Osteocyte (in vitro differentiated cells): ENCODE measurements at places on chromosomes 7 and 10. TPM values are rescaled to one million over a fixed set of nuclear protein-coding genes. Genes with fewer than 3 reads are reported as not detected.

DNA sequence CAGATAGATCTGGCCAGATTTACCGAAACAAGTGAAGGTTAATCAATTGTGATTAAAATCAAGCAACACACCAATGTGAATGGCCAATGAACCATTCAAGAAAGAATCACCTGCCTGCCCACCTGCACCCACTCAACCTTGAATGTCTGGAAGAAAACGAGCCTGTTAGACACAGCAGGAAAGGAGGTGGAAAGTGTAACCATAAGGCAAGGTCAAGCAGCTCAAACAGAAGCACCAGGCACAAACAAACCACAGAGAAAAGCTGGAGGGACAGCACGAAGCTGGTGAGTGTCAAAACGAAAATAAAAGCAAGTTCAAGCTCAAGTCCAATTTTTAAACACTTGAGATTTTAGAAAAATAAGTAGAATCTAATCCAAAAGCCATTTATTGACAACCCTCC lies 64.9 kb downstream of the STEAP1B start:
- H3K36me3 ChIP-seq, result no peaks in the 10 kb centered on the region
- H3K4me3 ChIP-seq, result no peak overlapping the region
- H3K4me1 ChIP-seq, result peaks cover 3% of the 10 kb centered on the region
- no peak overlapping the region for H3K27ac ChIP-seq

GRCh38 chr10:128080231-128080630 lies 46.0 kb downstream of the MKI67 start:
- DNase-seq, result no peak
- no peak overlapping the region for H3K4me3 ChIP-seq
- no peak overlapping the region for H3K27ac ChIP-seq
- H3K27me3 ChIP-seq, result peaks cover 23% of the 10 kb centered on the region

DNA sequence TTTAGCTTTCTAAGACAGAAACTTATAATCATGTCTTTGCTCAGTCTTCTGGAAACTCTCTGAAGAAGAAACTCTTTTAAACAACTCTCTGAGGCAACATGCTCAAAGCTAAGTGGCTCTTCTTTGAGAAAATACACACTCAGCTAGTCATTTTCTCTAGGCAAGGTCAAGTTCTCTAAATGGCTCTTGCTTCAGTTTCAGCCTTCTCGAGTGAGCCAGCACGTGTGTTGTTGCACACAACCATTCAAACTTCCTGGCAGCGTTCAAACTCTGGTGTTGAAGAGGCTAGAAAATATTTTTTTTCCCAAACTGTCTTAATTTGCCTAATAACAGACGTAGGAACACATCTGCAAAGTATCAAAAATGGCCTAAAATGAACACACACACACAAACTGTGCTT lies 129.1 kb downstream of the THSD7A start:
- peaks cover 25% of the 10 kb centered on the region for H3K4me1 ChIP-seq
- H3K4me3 ChIP-seq, result no peak overlapping the region
- no peaks in the 10 kb centered on the region for H3K27me3 ChIP-seq
- H3K36me3 ChIP-seq, result peaks cover 2% of the 10 kb centered on the region

BMPR1A gene
- 75.5 and 79.6 TPM in 2 replicates for total RNA-seq

DNA sequence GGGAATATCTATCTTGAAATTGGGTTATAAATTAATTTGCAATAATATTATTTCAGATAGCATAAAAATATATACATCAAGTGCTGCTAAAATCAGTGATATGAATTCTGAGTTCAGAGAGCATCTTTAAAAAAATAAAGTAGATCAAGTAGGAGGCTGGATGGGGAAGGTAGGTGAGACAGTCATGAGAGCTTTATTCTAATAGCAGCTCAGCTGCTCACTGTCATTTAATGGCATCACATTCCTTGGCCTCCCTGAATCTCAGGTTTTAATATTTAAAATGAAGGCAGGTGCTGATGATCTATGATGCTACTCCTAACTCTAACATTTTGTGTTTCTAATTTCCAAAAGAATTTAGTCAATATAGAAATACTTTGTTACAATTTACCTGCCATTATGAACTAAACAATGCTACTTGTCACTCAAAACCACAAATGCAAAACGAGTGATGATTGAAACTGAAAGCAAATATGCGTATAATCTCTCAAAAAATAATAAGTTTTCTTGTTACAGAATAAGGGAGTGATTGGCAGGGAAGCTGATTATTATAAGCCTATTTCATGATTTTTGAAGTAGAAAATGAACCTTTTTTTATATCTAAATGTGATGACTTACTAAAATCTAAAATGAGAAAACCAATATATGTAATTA lies 147.6 kb upstream of the CSTF2T start:
- H3K27ac ChIP-seq, result no peak overlapping the region
- no peak for DNase-seq
- H3K4me3 ChIP-seq, result no peak overlapping the region
- no peaks in the 10 kb centered on the region for H3K36me3 ChIP-seq
- no peaks in the 10 kb centered on the region for H3K4me1 ChIP-seq

DNA sequence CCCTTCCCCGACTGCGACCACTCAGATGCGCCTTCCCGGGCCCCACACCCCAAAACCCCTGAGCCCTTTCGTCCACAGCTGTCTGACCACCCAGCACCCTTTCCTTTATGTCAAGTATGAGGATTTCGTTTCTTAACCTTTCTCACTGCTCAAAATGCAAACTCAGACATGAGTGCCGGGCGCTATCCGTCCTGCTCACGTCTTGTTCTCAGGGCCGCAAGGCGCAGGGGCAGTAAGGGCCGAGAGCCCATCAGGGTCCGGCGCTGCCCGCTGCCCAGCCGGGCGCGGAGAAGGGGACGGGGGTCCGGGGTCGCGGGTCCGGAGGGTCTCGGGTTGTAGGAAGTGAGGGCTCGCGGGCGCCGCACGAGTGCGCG lies 670 bp upstream of the RBM33 start:
- no peaks in the 10 kb centered on the region for H3K27me3 ChIP-seq
- H3K27ac ChIP-seq, result peak overlapping the region; percentile 90
- no peak for DNase-seq
- peak overlapping the region; percentile 94 for H3K4me3 ChIP-seq
- H3K36me3 ChIP-seq, result peaks cover 52% of the 10 kb centered on the region

MBL2 gene
- not detected in 2 replicates for total RNA-seq

- no peaks in the 10 kb centered on the region for H3K4me1 ChIP-seq
- H3K27me3 ChIP-seq, result peaks cover 4% of the 10 kb centered on the region
- DNase-seq, result no peak
- no peaks in the 10 kb centered on the region for H3K36me3 ChIP-seq
- H3K4me3 ChIP-seq, result no peak overlapping the region
- no peak overlapping the region for H3K27ac ChIP-seq
Observed at GRCh38 chr7:1275451-1276381, 43.0 kb downstream of the UNCX start.

DNA sequence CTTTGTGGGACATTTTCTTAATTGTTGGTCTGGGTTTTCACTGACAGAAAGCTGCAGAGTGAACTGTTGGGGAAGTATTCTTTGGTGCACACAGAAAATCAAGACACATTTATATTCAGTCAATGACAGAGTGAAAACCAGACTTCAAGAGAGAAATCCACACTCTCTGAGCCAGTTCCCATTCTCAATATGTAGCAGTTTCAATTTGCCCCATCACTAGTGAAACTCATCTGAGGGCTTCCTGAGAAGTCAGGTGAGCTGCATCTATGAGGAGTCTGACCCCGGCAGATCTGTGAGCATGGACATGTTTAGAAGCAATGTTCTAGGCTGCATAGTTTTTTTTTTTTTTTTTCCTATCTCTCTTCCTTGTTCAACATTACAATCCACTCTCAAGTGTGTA lies 163.7 kb upstream of the AHR start:
- no peak overlapping the region for H3K4me3 ChIP-seq
- no peak overlapping the region for H3K27ac ChIP-seq
- peaks cover 28% of the 10 kb centered on the region for H3K4me1 ChIP-seq
- DNase-seq, result no peak
- H3K36me3 ChIP-seq, result no peaks in the 10 kb centered on the region

DNA sequence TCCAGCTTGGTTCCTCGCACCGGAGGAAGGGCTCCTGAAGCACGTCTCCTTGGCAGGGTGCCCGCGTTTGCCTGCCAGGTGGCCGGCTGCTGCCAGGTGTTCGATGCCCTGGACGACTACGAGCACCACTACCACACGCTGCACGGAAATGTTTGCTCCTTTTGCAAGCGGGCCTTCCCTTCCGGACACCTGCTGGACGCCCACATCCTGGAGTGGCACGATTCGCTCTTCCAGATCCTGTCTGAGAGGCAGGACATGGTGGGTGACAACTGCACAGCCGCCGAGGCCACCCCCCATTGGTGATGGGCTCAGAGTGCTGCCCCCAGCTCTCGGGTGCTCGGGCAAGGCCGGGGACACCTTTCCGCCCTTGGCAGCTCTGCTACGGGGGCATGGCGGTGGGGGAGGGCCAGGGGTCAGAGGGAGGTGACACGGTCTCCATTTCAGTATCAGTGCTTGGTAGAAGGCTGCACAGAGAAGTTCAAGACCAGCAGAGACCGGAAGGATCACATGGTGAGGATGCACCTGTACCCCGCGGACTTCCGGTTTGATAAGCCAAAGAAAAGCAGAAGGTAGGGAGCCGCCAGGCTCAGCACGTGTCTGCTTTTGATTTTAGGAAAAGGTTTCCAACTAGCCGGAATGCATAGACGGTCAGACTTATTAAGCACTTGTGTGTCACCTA lies 1.1 kb downstream of the ZNF511 start:
- H3K27me3 ChIP-seq, result no peaks in the 10 kb centered on the region
- no peak for DNase-seq
- H3K27ac ChIP-seq, result no peak overlapping the region
- peaks cover 17% of the 10 kb centered on the region for H3K4me1 ChIP-seq
- H3K36me3 ChIP-seq, result peaks cover 13% of the 10 kb centered on the region

DENND2A gene
- total RNA-seq, result 53.3 and 56.6 TPM in 2 replicates

- no peak overlapping the region for H3K4me3 ChIP-seq
- H3K27me3 ChIP-seq, result no peaks in the 10 kb centered on the region
- no peak overlapping the region for H3K27ac ChIP-seq
- peaks cover 11% of the 10 kb centered on the region for H3K4me1 ChIP-seq
Observed at GRCh38 chr10:50613726-50614443, 9.9 kb downstream of the SGMS1 start.

NXPH1 gene
- not detected in 2 replicates for total RNA-seq

ZNF775 gene
- 5.9 and 8.0 TPM in 2 replicates for total RNA-seq

TM9SF3 gene
- total RNA-seq, result 150 and 151 TPM in 2 replicates

DNA sequence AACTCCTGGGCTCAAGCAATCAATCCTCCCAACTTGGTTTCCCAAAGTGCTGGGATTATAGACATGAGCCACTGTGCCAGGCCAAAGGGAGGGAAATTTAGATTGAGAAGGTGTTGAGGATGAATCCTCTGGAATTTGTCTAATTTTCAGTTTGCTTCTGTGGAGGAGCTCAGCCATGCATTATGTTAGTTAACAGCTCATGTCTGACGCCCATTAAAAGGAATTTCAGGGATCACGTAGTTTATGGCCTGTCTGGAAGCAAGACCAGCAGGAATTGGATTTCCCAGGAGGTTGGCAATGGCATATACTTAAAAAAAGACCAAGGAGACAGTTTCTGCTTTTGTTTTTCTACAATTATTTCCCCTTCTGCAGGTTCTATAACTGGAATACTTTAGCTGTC lies 165.7 kb downstream of the OTUD1 start:
- no peak overlapping the region for H3K4me3 ChIP-seq
- H3K36me3 ChIP-seq, result no peaks in the 10 kb centered on the region
- H3K27ac ChIP-seq, result no peak overlapping the region
- no peaks in the 10 kb centered on the region for H3K27me3 ChIP-seq
- H3K4me1 ChIP-seq, result no peaks in the 10 kb centered on the region

GRCh38 chr10:44908066-44908749 lies 2.9 kb upstream of the TMEM72 start:
- H3K4me3 ChIP-seq, result peak overlapping the region; percentile 14
- H3K27ac ChIP-seq, result peak overlapping the region; percentile 13
- H3K27me3 ChIP-seq, result peaks cover 13% of the 10 kb centered on the region
- no peaks in the 10 kb centered on the region for H3K36me3 ChIP-seq
- H3K4me1 ChIP-seq, result peaks cover 18% of the 10 kb centered on the region

GRCh38 chr10:11386044-11386443 lies 225.4 kb downstream of the USP6NL start:
- H3K36me3 ChIP-seq, result no peaks in the 10 kb centered on the region
- no peak overlapping the region for H3K4me3 ChIP-seq
- H3K27ac ChIP-seq, result no peak overlapping the region
- DNase-seq, result no peak

- no peak for DNase-seq
- no peaks in the 10 kb centered on the region for H3K36me3 ChIP-seq
- no peak overlapping the region for H3K4me3 ChIP-seq
- no peaks in the 10 kb centered on the region for H3K4me1 ChIP-seq
- no peak overlapping the region for H3K27ac ChIP-seq
- no peaks in the 10 kb centered on the region for H3K27me3 ChIP-seq
Observed at GRCh38 chr10:53548664-53549063, 776.1 kb upstream of the MBL2 start.
